ENCODE measurements at places on chromosomes 7 and 10.

GRCh38 chr10:25614652-25615051 lies 319.4 kb upstream of the MYO3A start:
- no peak for DNase-seq

DNA sequence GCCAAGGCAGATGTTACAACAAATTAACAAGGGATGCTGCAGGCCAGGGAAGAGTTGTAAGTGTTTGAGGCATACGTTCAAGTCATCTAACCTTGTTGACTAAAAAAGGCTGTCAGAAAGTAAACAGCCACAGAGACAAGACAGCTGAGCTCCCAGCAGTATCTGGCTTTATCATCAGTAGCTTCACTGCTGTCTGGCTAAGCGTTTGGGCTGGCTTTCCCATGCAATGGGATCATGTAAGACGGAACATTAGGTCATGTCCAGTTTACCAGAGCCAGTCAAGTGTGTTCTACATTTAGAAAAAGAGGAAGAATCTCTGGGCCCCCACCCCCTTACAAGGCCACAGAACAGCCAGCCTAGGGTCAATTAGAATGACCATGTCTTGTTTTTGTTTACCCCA lies 51.3 kb upstream of the GSAP start:
- DNase-seq, result no peak

DNA sequence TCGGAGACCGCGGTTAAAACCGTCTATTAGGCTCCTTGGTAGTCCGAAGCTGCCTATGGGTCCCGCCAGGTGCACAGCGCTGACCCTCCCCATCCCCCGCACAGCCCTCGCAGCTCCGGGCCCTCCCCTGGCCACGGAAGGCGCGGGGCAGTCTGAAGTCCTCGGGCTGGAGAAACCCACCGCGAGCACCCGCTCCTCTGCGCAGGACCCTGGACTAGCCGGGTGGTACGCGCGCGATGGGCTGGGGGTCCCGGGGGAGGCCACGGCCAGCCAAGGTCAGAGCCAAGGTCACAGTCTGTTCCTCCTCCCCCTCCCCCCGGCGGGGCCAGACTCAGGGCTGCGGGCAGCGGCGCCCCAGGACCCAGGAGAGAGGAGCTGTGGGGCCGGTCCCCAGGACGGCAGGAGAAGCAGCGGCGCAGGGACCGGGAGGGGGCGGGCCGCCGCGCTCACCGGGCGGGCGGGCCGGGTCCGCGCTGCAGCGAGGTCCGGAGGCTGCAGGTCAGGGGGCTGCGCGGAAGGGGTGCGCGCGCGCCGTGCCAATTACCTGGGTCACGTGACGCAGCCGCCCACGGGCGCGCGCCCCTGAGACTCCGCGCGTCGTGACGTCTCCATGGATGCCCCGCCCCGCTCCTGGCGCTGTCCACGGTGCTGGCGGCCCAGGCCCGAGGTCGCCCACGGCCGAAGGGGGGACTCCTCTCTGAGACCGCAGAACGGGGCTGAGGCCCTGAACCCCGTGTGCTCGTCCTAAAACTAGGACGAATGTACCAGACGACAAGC lies at the start of gene OGDHL:
Gene OGDHL, minus strand, starts transcription at position 535 of the 777 bp plus-strand sequence. CDS start 3,731 bp downstream, outside the sequence.
- no peak for DNase-seq

DNA sequence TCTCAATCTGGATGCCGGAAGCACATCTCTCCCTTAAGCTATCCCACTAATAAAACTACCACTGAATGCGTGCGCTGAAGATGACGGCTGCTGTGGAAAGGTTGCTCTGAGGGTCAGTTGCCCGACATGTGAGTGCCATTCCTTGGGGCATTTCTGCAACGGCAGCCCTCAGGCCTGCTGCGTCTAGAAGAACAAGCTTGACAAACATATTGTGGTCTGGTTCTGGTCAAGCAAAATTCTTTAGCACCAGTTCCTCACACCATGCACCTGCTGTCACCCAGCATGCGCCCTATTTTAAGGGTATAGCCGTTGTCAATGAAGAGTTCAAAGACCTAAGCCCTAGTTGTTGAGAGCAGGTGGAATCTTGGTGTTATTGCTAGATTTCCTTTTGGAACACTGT lies 184.2 kb downstream of the SRPK2 start:
- no peak for DNase-seq

GRCh38 chr7:97026715-97027426 lies 2.2 kb upstream of the DLX5 start:
- DNase-seq, result no peak

DNA sequence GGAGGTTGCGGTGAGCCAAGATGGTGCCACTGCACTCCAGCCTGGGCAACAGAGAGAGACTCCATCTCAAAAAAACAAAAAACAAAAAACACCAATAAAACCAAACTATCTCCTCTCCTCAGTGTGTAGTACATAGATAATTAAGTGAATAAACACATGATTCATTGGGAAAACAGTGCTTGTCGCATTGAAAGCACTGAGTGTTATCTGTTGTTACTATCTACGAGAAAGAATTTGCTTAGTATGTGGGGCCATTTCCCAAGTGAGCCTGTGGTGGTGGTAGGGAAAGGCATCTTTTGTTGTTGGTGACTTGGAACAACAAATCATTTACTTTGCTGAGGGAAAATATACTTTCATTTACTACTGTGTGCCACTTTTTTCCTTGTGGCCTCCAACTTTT lies 42.6 kb downstream of the RSBN1L start:
- DNase-seq, result peak; percentile 74

GRCh38 chr7:31563951-31564350 lies 50.1 kb downstream of the ITPRID1 start:
- no peak for DNase-seq

DNA sequence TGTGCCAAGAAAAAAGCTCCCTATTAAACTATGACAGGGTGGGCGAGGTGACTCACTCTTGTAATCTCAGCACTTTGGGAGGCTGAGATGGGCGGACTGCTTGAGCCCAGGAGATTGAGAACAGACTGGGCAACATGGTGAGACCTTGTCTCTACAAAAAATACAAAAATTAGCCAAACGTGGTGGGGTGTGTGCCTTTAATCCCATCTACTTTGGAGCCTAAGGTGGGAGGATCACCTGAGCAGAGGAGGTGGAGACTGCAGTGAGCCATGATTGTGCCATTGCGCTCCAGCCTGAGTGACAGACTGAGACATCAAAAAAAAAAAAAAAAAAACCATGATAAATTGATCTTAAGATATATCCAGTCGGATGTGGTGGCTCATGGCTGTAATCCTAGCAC lies 11.5 kb downstream of the POLR3A start:
- no peak for DNase-seq

DNA sequence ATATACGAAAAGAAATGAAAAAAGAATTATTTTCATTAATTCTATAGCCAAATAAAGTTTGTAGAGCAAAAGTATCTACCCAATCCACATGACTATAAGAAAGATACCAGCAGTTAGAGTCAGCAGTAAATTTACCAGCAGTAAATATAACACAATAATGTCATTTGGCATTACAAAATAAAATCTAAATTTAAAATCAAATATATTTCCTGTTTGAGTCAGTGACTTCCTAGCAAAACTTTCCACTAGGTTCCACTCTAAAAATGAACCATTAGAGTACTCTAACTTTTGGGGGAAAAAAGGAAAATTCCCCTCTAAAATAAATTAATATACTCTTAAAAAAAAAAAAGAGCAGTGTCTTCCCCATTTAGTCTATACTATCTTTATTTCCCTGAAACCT lies 144.8 kb downstream of the CPEB3 start:
- no peak for DNase-seq

DNA sequence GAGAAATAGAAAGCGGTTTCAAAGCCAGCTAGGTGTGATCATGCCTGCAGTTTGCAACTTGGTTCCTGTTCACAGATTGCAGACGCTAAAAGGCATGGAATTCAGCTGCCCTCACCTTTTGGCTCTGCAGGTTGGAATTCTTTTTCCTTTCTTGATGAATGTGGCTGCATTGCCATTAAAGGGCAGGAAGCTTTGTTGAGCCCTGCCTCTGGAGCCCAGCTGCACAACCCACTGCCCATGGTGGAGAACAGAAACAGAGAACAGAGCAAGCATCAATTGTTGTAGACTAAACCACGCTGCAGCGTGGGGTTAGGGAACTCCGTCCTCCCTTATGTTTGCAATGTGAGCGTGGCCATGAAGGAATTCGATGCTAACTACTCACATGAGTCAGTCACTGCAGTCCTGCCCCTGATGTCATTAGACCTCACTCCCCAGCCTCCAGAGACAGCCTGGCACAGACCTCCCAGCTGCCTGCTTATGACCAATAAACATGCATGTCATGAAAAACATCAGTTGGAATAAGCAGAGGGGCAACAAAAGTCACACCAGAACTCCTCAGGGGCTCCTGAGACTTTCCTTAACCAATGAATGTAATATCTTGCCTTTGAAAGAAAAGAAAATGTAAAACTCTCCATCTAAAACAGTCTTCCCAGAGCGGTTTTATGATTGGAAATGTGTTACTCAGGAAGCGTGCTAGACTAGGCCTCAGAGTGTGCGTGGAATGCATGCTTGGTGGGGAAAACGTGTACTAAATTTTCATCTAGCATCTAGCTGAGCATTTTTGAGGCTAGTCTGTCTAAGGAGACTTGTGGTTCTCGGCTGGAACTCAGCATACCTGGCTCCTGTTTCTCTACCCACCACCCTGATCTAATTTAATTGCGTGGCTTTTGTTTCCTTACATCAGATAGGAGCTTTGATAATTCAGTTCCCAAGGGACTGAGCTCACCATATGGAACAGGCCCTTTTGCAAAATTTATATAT lies 232.2 kb downstream of the KIAA1217 start:
- DNase-seq, result no peak

GRCh38 chr7:74311305-74311744 lies 22.1 kb downstream of the CLIP2 start:
- DNase-seq, result no peak

- no peak for DNase-seq
Measured at GRCh38 chr7:159103382-159104187, 41.1 kb downstream of the VIPR2 start.

GRCh38 chr7:139714163-139714901 lies 63.5 kb downstream of the HIPK2 start:
- DNase-seq, result no peak

DNA sequence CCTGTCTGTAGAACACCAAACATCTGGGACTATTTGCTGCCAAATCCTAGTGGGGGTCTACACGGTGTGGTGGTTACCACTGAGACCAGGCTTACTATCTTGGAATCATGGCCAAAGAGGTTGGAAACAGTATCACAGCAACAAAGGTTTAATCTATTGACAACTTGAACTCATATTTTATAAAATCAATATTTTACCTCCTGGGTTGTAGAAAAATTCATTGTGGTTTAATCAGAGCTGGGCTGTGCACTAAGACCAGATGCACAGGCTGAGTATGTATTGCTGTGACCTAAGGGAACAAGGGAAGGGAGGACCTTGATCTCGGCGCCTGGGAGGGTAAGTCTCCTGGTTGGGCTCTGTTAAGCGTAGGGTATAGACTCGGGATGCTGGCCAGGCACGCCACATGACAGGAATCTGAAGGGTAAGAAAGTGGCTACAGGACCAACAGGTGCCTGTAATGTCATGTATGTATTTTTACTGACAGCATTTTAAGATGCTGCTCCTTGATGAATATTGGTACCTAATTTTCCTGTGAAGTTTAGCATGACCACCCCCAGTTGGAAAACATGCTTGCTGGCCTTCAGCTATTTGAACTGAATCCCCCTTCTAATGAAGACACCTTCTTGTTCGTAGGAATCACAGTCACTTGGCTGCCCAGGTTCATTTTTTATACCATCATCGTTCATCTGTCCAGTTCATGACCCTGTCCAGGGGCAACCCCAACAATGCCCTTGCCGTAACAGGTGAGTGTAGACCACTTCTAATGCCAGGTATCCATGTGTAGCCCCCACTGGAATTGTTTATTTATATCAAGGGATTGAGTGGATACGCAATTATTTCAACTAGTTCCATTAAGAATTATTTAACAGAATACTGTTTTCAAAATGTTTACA lies 79.5 kb downstream of the EZH2 start:
- no peak for DNase-seq

DNA sequence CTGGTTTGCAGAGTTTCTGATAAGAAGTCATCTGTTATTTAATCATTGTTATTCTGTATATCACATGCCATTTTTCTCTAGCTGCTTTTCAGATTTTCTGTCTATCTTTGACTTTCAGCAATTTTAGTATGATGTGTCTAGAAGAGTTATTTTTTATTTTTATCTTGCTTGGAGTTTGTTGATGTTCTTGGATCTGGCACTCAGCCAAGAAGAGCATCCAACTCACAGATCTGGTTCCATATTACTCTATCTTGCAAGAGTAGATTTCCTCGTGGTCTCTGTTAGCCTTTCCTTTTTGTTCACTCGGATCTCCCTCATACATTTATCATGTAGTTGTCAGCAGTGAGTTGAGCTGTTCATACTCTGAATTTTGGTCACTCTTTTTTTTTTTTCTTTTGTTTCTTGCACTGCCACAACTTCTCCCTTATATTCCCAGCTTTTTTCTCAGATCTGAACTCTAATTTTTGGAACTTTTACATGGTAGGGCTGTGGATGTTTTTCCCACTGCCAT lies 54.8 kb upstream of the CALCR start:
- no peak for DNase-seq

GRCh38 chr10:47403446-47404318 lies 19.6 kb upstream of the ZNF488 start:
- DNase-seq, result no peak

- DNase-seq, result no peak
Measured at GRCh38 chr10:112946649-112947048, 3.4 kb upstream of the TCF7L2 start.

- DNase-seq, result no peak
Measured at GRCh38 chr10:132351611-132352010, 19.6 kb downstream of the LRRC27 start.

- no peak for DNase-seq
Measured at GRCh38 chr7:101386558-101387231, 24.0 kb downstream of the COL26A1 start.

DNA sequence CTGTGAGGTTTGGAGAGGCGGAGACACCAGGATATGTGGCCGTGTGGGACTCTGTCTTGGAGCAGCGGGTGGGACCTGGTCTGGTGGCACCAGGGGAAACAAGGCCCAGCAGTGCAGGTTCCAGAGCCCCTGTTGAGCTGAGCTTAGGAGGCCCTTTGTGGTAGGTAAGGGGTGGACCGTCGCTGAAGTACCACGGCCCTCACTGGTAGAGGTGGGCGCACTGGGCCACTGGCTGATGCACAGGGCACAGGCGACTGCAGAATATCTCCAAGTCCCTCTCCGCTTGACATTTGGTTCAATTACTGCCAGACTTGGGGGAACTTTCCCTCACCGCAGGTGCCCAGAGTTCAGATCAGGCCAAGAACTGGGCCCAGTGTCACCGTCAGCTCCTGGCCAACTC lies 27.3 kb downstream of the DOCK1 start:
- DNase-seq, result no peak

Measured in BJ (cell line).